ENCODE measurements at places on chromosomes 2 and 18.

DNA sequence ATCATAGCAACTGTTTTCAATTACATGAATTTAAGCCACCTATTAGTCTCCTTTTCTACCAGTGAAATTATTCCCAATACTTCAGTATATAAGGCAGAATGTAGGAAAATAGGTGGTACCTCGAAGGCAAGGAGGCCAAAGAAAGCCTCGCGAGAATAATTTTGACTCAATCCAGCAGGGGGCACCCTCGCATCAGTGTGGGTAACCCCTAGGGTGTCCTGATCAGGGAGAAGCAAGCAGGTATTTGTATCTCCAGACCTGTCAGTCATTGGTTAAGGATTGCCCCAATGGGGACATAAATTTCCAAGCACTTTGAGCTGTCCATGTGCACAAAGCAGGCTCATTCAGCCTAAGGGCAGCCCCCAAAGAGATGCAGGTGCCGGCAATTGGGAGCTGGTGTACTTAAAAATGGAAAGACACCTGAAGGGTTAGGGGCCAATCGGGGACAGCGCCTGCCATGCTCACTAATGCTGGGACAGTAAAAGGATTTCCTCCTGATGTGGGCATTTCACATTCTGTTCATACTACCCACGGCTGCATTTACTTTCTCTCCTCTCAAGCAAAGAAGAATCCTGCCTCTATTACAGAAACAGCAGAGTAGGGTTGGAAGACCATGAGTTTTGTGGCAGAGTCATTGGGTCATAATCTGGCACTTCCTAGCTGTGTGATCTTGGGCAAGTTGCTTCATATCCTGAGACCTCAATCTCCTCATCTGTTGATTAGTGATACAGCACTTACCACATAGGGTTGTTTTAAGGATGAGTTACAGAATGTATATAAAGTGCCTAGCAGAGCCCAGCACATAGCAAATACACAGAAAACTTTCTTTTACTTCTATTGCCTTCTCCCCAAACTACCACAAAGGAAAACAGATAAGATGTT lies 136.1 kb downstream of the ICOS start:
- peak; percentile 4 for DNase-seq

- DNase-seq: no peak
Observed at GRCh38 chr2:237593036-237593435, 2.5 kb upstream of the RAB17 start.

- DNase-seq: no peak
Observed at GRCh38 chr2:31324016-31324633, 90.2 kb downstream of the EHD3 start.

GRCh38 chr2:46304635-46305034 lies 7.4 kb downstream of the EPAS1 start:
- DNase-seq: no peak
